ENCODE measurements at places on chromosomes 13 and 19.

GRCh38 chr13:50928659-50929462 is 19.3 kb downstream of the RNASEH2B start:
- DNase-seq = no peak

DNA sequence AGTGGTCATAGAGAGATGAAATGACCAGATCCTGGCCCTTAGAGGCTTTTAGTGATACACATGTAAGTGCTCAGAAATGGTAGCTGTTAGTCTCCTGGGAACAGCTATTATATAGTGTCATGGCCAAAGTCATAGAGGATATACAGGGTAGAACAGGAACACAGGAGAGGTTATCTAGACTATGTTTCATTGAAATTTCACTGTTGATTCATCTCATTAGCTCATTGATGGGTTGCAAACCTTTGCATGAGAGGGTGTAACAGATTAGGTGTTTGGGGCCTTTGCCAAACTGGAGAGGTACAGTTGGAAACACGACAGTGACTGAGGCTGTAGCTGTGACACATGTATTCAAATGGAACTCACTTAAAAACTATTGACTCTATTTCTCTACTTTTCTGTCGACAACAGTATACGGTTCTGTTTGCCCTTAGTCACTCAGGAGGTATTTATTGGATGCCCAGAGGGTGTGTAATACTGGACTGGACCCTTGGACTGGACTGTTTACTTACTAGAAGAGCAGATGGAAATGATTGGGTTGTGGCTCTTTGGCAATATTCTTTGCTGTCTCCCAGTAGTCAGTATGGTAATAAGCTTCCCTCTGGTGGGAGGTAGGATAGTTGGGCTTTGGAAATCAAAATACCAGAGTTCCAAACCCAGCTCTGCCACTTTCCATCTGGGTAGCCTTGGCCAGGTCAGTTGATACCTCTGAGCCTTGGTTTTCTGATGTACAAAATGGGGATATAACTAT is 29.8 kb downstream of the ARHGAP35 start:
- no peak for DNase-seq

DNA sequence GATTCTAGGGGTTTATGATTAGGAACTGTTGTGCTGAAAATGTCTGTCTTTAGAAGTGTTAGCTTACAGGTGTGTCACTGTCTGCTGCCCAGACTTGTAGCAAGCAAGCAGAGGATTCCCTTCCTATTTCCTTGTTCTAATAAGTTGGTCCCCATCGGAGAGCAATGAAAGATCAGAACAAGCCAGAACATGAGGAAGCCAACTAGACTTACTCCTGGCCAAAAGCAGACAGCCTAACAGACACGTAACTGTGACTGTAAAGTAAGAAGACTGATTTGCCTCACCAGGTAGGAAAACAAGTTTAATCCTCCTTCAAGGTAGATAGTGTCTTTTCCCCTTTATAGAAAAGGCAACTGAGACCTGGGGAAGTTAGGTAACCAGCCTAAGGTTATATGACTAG is 12.5 kb downstream of the POLR1D start:
- no peak for DNase-seq

- no peak for DNase-seq
Observed at GRCh38 chr19:43316591-43317319, 36.7 kb upstream of the CD177 start.

DNA sequence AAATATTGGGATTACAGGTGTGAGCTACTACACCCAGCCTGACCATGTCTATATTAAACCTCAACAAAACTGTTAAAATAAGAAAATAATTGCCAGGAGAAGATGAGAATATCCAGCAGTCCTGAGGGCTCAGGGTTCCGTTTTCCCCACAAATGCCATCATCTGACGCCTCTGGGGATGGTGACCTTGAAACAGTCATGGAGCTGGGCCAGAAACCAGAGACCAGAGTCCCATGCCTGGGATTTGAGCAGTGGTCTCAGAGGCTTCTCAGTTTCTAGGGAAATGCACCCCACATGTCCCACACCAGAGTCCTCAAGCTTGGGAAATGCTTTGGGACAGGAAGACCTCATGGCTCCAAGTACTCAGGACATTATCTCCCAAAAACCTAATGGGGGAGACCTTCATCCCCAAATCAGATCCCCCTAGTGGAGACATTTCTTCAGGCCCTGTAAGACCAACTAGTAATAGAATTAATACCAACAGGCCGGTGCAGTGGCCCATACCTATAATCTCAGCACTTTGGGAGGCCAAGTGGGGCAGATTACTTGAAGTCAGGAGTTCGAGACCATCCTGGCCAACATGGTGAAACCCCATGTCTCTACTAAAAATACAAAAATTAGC is 2.9 kb upstream of the MAP1S start:
- DNase-seq = no peak

GRCh38 chr13:27971776-27972477 is 2.8 kb upstream of the CDX2 start:
- no peak for DNase-seq

DNA sequence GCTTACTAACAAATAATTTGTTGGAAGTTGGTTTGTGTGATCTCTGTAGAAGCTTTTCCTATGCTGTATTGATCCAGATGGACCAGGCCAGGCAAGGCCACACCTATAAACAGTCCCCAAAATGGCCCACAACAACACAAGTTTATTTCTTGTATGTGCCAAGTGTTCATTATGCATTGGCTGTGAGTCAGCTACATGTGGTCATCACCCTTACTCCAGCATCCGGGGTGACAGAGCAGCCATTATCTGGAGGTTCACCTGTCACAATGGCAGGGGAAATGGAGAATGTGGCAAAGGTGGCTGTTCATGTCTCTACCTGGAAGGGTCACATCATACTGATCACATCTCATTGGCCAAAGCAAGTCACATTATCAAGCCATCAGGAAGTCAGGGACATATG is 164.3 kb downstream of the DCT start:
- DNase-seq = no peak

DNA sequence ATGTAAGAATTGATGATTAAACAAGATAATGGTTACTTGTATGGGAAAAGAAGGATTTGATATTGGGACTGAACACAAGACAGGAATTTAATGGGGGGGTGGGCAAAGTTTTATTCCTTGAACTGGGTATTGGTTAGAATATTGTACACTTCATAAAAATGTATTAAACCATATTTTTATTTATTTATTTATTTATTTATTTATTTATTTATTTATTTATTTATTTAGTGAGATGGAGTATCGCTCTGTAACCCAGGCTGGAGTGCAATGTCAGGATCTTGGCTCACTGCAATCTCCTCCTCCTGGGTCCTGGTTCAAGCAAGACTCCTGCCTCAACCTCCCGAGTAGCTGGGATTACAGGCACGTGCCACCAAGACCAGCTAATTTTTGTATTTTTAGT is 287.1 kb upstream of the SLITRK5 start:
- DNase-seq = no peak
